ENCODE measurements at places on chromosomes 5 and 9.
A peak's percentile ranks its signal among the peaks of the same experiment; 100 is the strongest.

DNA sequence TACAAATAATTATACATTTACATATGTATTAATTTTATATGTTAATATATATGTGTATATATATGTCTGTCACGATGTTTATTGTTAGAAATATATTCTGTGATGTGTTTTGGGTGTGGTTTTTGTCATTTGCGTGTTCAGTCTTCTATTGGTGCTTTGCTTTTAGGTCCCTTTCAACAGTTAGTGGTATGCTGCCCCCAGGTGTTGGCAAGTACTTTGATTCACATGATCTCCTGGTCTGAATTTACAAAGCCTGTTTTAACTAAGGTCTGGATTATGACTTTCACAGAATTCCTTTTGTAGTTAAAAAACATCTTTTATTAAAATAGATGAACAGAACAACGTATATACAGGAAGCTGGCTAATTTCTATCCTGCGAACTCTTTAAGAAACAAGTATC lies 271.5 kb downstream of the CCDC171 start:
- DNase-seq = no peak

- no peak for DNase-seq
Observed at GRCh38 chr5:58188262-58188651, 271.6 kb downstream of the PLK2 start.

GRCh38 chr9:9124616-9125015 lies 1325.0 kb upstream of the DMAC1 start:
- no peak for DNase-seq

- no peak for DNase-seq
Observed at GRCh38 chr5:11491404-11492075, 412.7 kb downstream of the CTNND2 start.

- no peak for DNase-seq
Observed at GRCh38 chr5:166708291-166708690, 1583.2 kb upstream of the WWC1 start.

DNA sequence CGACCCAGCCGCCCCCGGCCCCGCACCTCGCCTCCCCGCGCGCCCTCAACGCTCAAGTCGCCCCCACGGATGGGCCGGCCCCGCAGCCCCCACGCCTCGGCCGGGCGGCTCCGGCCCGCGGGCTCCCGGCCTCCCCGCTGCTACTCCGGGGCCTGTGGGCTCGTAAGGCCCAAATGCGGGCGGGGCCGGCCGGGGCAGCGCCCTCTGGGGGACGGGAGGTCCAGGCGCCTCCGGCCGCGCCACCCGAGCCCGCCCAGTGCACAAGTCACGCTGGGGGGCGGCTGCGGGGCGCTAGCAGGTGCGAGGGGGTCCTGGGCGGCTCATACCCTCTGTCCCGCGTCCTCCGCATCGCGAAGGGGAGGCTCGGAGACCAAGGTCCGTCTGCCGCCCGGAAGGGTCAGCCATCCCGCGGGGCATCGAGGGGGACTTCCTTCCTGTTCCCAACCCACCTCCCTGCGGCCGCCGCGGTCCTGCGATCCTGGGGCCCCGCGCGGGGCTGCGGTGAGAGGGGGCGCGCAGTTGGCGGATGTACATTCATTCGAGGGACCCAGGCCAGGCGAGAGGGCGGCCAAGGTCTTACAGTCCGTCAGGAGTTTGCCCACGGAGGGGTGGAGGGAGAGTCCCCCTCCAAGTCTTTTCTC lies at the start of gene CIZ1:
Gene CIZ1, minus strand, starts transcription at position 167 of the 641 bp plus-strand sequence. CDS start 715 bp downstream, outside the sequence.
- peak; percentile 88 for DNase-seq

DNA sequence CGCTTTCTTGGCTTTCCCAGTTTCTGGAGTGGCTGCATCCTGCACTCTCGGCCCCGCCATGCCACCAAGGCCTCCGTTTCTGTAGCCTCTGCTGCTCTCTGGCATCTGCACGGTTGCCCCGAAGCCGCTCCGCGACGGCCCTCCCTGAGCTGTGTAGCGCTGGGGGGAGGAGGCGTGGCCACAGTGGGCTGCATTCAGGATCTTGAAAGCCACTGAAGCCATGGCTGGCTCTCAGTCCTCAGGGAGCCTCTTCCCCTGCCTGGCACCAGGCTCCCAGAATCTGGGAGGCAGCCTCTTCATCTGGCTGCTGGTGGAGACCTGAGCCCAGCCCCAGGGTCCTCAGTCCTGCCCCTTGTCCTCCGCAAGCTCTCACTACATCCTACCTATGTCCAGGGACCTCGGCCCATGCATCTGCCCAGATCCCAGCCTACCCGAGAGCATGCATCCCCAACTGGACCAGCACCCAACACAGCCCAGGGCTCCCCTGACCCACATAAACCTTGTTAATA lies 25.1 kb downstream of the PAEP start:
- no peak for DNase-seq

DNA sequence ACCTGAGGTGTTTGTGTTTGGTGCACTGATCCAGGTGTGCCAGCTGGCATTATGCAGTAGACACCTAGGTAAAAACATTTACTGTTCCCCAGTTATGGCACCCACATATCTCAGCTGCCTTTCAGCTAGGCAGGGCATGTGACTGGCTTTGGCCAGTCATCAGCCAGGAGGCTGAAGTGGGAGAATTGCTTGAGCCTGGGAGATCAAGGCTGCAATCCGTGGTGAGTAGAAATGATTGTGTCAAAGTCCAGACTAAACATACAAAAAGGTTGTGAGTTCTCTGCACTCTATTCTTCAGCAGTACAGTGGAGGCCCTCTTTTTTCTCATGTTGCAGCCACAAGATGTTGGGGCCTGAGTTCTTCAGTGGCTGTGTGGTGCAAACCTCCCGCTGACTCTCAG lies 3.2 kb upstream of the FBLL1 start:
- DNase-seq = no peak

GRCh38 chr5:68245319-68245718 lies 29.8 kb downstream of the PIK3R1 start:
- DNase-seq = no peak

GRCh38 chr5:40660751-40661150 lies 19.0 kb upstream of the PTGER4 start:
- no peak for DNase-seq

DNA sequence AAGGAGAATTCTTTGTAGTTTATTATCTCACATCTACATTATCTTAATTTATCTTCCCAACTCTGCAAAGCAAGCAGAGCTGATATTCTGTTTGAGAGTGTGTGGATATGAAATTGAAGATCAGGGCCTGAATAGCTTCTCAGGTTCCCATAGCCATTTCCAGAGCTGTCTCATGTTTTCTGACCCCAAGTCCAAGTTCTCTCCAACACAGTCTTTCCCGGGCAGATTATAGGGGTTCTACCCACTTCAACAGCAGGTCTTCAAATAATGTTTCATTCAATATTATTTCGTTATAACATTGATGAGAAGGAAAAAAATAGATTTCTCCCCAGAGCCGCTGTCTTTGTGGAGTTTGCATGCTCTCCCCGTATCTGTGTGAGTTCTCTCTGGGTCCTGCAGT lies 234.9 kb downstream of the ENC1 start:
- no peak for DNase-seq

Data from activated naive CD8-positive, alpha-beta T cell treated with anti-CD3 and anti-CD28 coated beads, Interleukin-2, amount 10 ng/mL, durations not matched to agents 7 days and 5 days (primary cell).